Coronary artery (tissue), 2 donors: ENCODE measurements at places on chromosomes 7 and 10.

- DNase-seq = no peak
Measured at GRCh38 chr7:24828891-24829661, 71.8 kb upstream of the GSDME start.

- DNase-seq = no peak
Measured at GRCh38 chr10:45152726-45153125, 152.0 kb downstream of the ZNF22 start.

GRCh38 chr10:103923502-103923901, 5.5 kb upstream of the STN1 start:
- no peak for DNase-seq

DNA sequence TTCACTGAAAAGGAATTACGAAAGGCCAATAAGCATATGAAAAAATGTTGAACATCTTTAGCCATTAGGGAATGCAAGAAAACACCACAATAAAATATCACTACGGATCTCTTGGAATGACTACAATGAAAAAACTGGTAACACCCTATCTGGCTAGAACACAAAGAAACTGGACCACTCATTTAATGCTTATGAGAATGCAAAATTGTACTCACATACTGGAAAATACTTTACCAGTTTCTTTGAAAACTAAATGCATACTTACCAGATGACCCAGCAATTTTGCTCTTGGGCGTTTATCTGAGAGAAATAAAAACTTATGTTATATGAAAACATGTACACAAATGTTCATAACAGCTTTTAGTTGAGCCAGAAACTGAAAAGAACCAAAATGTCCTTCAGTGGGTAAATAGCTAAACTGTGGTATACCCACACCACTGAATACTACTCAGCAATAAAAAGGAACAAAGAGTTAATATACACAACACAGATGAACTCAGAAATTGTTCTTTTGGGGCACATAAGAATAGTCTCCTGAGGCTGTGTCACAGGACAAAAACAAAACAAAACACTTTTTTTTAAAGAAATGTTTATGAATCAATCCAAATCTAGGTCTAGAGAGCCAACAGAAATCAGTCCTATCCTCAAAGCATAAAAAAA, 23.5 kb downstream of the CNOT4 start:
- DNase-seq = no peak
